ENCODE measurements at places on chromosomes 11 and 22. TPM values are rescaled to one million over a fixed set of nuclear protein-coding genes. Genes with fewer than 3 reads are reported as not detected.

DNA sequence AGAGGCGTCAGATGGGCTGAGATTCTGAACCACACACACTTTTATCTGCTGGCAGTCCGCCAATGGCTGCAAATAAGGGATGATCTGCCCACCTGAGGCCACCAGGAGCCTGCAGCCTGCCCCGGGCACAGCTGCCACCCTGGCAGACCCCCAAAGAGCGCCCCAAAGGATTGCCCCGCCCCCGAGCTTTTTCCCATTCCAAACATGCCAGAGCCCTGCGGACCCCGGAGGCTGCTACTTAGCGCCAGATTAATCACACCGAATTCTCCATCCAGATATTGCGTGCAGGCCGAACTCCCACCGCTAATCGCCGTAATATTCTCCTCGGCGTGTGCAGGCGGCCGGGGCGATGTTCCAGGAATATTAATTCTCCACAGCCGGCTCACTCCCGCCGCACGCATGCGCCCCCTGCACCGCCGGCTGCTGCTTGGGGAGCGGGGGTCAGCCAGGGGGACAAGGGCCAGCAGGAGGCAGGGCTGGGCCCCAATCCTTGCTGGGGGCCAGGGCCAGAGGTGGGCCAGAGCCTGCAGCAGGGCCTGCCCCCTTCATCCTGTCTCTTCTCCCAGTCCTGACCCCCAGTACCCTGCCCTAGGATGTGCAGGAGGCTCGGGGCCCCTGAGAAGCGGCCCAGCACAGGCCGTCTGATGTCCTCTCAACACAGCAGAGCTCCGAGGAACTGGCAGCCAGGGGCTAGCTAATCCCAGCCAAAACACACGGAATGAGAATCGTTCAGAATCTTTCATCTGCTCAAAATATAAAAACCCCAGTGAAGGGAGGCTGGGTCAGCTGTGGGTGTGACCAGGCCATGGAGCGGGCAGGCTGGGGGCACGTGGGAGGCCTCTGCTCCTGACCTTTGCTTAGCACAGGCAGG, 19.5 kb upstream of the TCF20 start:
- no peaks in the 10 kb centered on the region for H3K36me3 ChIP-seq
- H3K4me1 ChIP-seq: peaks cover 13% of the 10 kb centered on the region
- H3K27ac ChIP-seq: no peak overlapping the region
- DNase-seq: peak; percentile 65

- no peaks in the 10 kb centered on the region for H3K27me3 ChIP-seq
- no peaks in the 10 kb centered on the region for H3K36me3 ChIP-seq
- peak; percentile 78 for DNase-seq
- peaks cover 48% of the 10 kb centered on the region for H3K4me1 ChIP-seq
These were observed 16.1 kb downstream of the LRP5 start for GRCh38 chr11:68328374-68329091.

DNA sequence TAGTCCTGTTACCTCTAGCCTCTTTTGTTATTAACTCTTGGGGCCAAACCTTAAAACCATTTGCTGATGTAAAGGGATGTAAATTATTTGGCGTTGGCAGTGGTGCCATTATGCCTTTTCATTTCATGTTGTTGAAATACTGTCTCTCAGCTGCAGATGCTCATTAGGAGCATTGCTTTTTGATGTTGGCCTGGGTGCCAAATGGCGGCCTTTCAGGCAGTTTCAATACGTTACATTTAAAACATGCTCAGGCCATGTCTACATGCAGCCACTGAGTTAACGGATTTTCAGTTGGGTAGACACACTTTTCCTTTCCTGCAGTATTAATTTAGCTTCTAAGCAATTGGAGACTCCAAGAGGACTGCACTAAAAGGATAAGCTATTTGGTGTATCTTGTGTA, 5.3 kb downstream of the NCAM1 start:
- H3K27ac ChIP-seq: no peak overlapping the region
- H3K4me1 ChIP-seq: peaks cover 15% of the 10 kb centered on the region
- DNase-seq: no peak
- H3K4me3 ChIP-seq: no peak overlapping the region
- no peaks in the 10 kb centered on the region for H3K36me3 ChIP-seq

GRCh38 chr11:32713496-32713895, 81.0 kb downstream of the CCDC73 start:
- no peaks in the 10 kb centered on the region for H3K27me3 ChIP-seq
- H3K4me1 ChIP-seq: no peaks in the 10 kb centered on the region
- H3K4me3 ChIP-seq: no peak overlapping the region
- peak; percentile 6 for DNase-seq
- H3K27ac ChIP-seq: no peak overlapping the region
- no peaks in the 10 kb centered on the region for H3K36me3 ChIP-seq

DNA sequence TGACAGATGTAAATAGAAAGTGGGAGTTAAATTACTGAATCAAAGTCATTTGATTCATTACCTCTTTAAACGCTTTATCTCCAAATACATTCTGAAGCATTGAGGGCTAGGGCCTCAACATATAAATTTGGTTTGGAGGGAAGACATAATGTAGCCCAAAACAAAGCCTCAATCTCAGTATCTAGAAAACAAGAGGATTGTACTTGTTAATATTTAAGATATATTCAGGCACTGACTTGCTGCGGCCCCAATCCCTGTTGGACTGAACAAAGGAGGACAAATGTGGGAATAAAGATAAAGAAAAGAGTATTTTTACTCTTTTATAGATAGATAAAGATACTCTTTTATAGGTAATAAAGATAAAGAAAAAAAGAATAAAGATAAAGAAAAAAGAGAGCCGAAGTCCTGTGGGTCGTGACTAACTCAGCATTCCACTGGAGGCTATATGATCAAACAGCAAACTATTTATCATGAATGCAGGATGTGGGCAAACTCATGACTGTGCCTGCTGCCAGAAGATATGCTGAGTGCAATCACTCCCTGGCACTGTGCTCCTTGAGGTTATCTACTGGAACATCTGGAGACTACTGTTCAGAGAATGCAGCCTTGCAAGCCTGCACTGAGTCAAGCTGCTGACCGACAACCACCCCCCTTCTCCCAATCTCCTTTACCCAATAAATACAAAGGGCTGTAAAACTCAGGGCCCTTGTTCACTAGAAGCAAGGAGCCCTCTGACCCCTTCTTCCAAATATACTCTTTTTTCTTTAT, 6.9 kb downstream of the OR10V1 start:
- no peaks in the 10 kb centered on the region for H3K36me3 ChIP-seq
- no peaks in the 10 kb centered on the region for H3K4me1 ChIP-seq
- no peak for DNase-seq

ACR gene
- polyA plus RNA-seq: 0.44 TPM

GRM5 gene
- 0.18 TPM for polyA plus RNA-seq

FOLR2 gene
- polyA plus RNA-seq: 11.2 TPM

Measured in lung (tissue), 17 donors.